Kidney (tissue), 22 donors: ENCODE measurements at places on chromosomes 12 and 14.

DNA sequence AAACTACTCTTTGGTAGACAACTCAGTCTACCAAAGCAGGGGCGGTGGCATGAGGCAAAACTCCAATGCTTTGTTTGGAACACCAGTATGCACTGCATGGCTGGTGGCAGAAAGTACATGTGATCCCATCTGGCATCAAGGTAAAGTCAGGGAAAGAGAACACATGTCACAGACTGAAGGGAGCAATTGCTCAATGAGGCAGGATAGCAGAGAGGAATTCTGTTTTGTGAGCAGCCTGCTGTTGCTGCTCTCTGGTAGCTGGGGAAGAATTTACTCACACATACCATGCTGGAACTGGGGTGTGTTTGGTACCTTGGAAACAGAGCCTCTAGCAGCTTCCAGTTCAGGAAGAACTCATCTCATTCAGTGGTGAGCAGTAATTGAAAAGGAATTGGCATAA is 84.8 kb downstream of the HELB start:
- DNase-seq, result no peak

- DNase-seq, result peak; percentile 93
Measured at GRCh38 chr14:77014004-77014604, 14.4 kb downstream of the IRF2BPL start.

- no peak for DNase-seq
Measured at GRCh38 chr12:19550626-19551025, 111.3 kb downstream of the AEBP2 start.

- no peak for DNase-seq
Measured at GRCh38 chr12:48351022-48351708, 446 bp upstream of the ZNF641 start.

GRCh38 chr14:21385188-21385904 is 1.5 kb upstream of the SUPT16H start:
- no peak for DNase-seq

GRCh38 chr12:52614381-52615207 is 3.8 kb downstream of the KRT73 start:
- DNase-seq, result no peak

- no peak for DNase-seq
Measured at GRCh38 chr12:121059031-121059898, 20.2 kb upstream of the OASL start.

DNA sequence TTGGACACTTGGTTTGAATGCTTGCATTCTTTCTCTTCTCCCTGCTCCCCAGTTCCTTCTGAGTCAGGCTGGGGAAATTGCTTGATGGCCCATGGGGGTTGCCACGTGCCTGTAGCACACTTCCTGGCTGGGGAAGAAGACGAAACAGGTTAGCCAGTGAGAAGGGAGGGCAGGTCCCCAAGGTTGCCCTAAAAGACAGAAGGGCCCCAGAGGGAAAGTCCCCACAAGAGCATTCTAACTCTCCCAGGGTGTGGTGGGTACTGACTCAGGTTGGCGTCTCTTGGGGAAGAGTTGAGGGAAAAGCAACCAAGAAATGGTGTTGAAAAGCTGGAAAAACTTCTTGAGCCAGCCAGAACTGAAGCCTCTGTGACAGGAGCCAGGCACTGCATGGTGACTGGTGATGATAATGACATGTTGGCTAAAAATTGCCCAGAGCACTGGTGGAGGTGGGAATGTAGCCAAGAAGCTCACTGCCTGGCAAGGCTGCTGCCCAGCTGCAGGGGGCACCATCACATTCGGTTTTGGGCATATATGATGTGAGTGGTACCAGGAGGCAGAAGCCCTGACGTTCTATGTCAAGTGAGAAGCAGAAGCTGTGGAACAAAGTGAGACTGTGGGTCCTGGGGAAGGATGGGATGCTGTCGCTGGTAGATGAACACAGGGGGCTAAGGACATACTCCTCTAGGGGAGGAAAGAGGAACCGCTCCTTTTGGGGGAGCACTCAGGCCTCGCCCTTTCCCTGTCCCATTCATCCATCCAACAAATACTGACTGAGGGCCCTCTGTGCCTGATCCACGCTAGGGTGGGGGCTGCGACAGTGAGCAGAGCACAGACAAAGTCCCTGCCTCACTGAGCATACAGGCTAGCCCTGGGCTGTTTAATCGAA is 8.1 kb upstream of the RABGGTA start:
- DNase-seq, result no peak

- no peak for DNase-seq
Measured at GRCh38 chr12:52543985-52544883, 8.7 kb downstream of the KRT71 start.

DNA sequence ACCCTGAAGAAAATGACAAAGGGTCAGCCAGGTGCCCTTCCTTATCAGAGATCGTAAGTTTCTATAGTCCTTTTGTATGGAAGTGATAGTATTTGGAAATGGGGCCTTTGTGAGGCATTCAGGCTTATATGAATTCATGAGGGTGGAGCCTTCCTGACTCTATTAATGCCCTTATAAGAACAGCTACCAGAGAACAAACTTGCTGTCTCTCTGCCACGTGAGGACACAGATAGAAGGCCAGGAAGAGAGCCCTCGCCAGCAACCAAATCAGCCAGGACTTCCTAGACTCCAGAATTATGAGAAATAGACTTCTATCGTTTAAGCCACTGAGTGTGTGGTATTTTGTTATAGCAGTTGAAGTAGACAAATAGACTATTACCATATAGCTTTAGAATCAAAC is 36.7 kb downstream of the TRMT5 start:
- no peak for DNase-seq

GRCh38 chr12:123914726-123915333 is 57.8 kb downstream of the CCDC92 start:
- no peak for DNase-seq

GRCh38 chr12:50603817-50604639 is 99.2 kb downstream of the DIP2B start:
- no peak for DNase-seq

DNA sequence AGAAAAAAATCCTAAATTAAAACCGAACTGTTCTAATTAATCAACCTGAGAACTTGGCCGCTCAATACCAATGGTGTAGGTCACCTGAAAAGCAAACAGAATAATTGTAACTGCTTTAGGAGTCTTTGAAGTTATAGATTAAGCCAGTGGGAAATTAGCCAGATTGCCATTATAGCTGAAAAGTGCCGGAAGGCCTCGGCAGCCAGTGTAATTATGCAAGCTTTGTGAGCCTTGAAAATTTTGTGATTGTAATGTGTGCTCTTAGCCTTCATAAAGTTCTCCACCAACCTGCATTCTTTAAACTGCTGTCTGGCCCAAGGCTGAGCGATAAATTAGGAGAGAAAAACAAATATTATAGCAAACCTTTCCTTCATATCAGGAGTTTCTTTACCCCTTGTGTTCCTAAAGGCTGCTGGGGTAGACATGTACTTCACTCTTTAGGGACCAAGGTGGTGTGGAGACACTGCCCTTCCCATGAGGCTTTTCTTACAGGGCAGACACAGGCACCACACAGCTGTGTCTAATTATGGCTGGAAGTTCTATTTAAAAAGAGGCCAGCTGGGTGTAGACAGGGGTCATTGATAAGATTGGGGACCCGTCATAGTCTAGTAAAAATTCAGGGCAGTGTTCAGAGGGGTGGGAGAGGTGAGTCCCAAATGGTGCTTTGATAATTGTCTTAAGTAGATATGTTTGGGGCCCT is 991.2 kb downstream of the FLRT2 start:
- DNase-seq, result no peak

GRCh38 chr12:110599334-110599733 is 14.6 kb upstream of the TCTN1 start:
- no peak for DNase-seq

- no peak for DNase-seq
Measured at GRCh38 chr14:56273155-56273554, 154.9 kb downstream of the PELI2 start.

GRCh38 chr14:100804558-100805309 is 21.2 kb upstream of the MEG3 start:
- no peak for DNase-seq

DNA sequence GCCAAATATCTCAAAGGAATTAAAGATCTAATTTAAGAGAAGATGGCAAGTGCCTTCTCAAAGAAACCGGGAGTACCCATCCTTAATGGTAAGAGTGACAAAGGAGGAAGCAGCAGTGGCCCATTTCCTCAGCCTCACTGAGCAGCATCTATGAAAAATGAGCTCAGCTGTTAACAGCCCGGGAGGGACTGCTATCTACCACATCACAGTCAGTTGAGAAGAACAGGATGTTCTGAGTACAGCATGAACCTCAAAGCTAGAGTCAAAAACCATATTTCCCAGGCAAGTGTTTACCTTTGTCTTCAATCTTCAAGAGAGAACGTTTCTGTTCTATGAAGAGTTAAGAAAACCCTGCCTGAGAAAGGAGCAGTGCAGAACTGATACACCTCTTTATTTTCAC is 115.0 kb downstream of the BTG1 start:
- no peak for DNase-seq

GRCh38 chr12:34051486-34051885 is 29.2 kb downstream of the ALG10 start:
- no peak for DNase-seq

GRCh38 chr14:91299121-91300115 is 54.9 kb upstream of the GPR68 start:
- no peak for DNase-seq

- no peak for DNase-seq
Measured at GRCh38 chr12:117829108-117829507, 139.7 kb downstream of the KSR2 start.

GRCh38 chr12:12194206-12194605 is 72.6 kb downstream of the LRP6 start:
- no peak for DNase-seq

GRCh38 chr12:94749455-94749854 is 99.1 kb upstream of the TMCC3 start:
- DNase-seq, result no peak

GRCh38 chr12:96136161-96136560 is 58.0 kb upstream of the ELK3 start:
- no peak for DNase-seq

DNA sequence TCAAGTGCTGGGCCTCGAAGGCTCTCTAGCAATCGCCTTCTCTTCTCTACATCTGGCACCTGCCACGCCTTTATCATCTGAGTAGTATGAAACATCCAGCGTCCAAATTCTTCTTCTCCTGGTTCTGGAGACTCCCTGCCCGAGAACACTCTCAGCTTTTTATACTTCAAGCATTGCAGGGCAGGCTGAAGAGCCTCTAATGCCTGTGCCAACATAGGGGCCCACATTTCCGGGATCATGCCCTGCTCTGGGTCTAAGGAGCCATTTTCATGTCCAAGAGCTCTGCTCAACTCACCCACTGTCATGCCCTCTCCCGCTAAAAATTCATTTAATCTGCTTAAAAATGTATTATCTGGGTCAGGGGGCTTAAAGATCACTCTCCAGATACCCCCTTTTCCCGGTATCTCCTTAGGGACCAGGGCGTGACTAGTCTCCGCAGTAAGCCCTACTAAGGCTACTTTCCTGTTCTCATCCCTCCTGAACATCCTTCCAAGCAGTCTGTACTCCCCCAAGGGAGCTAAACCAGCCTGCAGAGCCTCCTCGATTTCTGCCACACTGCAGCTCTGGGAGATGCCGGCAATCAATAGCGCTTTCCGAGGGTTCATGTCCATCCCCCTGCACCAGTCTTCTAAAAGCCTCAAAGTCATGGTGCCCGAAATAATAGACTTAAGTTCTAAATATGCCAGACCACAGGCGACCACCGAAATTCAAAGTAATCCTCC is 940 bp downstream of the MOAP1 start:
- DNase-seq, result no peak

DNA sequence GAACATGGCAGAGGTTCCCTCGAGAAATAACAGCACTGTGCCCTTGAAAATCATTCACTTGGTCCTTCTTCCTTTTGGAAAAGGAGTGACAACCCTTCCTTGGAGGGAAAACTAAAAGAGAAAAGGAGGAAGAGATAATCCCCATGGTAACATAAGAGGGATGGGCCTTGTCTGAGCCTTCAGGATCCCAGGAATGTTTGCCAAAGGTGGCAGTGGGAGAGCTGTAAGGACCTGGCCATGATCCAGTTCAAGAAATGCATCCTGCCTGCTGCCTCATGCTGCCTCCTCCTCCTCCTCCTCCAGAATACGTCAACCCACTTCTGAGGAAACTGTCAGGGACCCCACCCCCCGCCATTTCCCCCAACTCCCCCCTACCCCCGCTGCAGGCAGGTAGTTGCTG is 118.8 kb downstream of the KCNK10 start:
- no peak for DNase-seq

GRCh38 chr14:72545411-72546311 is 348.2 kb downstream of the DPF3 start:
- no peak for DNase-seq

- DNase-seq, result no peak
Measured at GRCh38 chr14:64266239-64266638, 27.9 kb downstream of the ESR2 start.
